Adrenal gland (tissue), 19 donors: ENCODE measurements at places on chromosomes 5 and 9. TPM values are rescaled to one million over a fixed set of nuclear protein-coding genes. Genes with fewer than 3 reads are reported as not detected.

ENC1 gene
- total RNA-seq, result 8.1 TPM

SLC36A3 gene
- total RNA-seq, result not detected

GRCh38 chr5:177552839-177553455 lies 1.4 kb downstream of the FAM193B start:
- peak overlapping the region; percentile 91 for H3K4me3 ChIP-seq
- H3K27ac ChIP-seq, result no peak overlapping the region
- H3K4me1 ChIP-seq, result peaks cover 19% of the 10 kb centered on the region
- no peaks in the 10 kb centered on the region for H3K27me3 ChIP-seq
- H3K36me3 ChIP-seq, result peaks cover 3% of the 10 kb centered on the region
- DNase-seq, result peak; percentile 27

RPS23 gene
- 1,278 TPM for total RNA-seq

C9orf43 gene
- total RNA-seq, result 2.1 TPM

DNA sequence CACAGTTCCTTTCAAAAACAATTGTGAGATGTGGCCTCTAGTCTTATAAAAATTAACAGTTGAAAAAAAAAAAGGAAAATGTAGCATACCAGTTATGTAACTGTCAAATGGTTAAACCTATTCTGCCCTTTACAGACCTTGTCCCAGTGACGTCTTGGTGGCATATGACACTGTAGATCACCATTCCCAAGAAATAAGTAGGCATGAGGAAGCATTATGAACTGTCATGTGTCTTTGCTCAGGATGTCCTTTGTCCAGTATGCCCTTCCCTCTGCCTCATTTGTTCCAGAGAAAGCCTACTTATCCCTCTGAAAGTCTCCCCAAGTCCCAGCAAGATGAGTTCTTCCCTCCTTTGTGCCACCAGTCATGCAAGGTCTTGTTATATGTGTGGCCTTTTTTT lies 63.2 kb downstream of the PAM start:
- no peaks in the 10 kb centered on the region for H3K36me3 ChIP-seq
- H3K4me1 ChIP-seq, result peaks cover 25% of the 10 kb centered on the region
- no peak for DNase-seq
- H3K27ac ChIP-seq, result no peak overlapping the region
- no peak overlapping the region for H3K4me3 ChIP-seq

CORO2A gene
- total RNA-seq, result 1.1 TPM

GRCh38 chr9:77305622-77306400 lies 128.5 kb downstream of the VPS13A start:
- H3K27me3 ChIP-seq, result no peaks in the 10 kb centered on the region
- no peak overlapping the region for H3K4me3 ChIP-seq
- H3K4me1 ChIP-seq, result no peaks in the 10 kb centered on the region
- no peaks in the 10 kb centered on the region for H3K36me3 ChIP-seq
- no peak for DNase-seq

- no peak for DNase-seq
- H3K27ac ChIP-seq, result no peak overlapping the region
- no peaks in the 10 kb centered on the region for H3K4me1 ChIP-seq
- no peaks in the 10 kb centered on the region for H3K27me3 ChIP-seq
- H3K4me3 ChIP-seq, result no peak overlapping the region
Measured at GRCh38 chr9:90722071-90722470, 79.4 kb upstream of the DIRAS2 start.

DNA sequence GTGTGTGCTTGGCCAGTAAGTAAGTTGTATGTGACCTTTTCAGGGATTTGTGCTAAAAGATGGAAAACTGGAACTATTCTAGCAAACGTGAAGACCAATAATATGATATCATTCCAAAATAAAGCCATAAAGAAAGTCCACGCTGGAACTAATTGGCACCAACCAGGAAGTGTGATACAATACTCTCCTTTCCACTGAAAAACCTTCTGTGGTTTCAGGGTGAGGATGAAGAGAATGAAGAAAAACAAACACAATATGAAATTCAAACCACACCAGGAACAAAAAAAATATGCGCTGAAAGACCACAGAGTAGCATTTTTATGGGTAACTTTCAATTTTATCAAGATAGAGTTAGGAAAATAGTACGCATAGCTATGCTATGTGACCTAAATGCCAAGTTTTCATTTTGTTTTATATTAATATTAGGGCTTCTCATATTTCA lies 105.8 kb downstream of the EFNA5 start:
- H3K36me3 ChIP-seq, result no peaks in the 10 kb centered on the region
- DNase-seq, result no peak
- H3K4me1 ChIP-seq, result no peaks in the 10 kb centered on the region
- H3K4me3 ChIP-seq, result no peak overlapping the region

DNA sequence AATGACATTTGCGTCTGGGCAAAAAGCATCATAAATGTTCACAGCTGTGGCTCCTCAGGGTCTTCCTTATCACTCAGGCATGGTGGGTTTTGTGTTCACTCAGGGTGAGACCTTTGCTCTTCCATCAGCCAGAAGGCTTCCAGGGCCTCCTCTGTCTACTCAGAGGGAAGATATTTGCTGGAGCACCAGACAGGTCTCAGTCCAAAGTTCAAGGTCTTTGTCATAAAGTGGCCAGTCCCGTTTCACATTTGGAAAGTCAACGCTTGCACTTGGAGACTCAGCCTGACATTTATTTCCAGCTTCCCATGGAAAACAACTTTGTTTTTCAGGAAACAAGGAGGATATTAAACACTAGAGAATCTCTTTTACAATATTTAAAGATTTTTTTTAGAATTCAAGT lies 12.2 kb upstream of the CARTPT start:
- no peaks in the 10 kb centered on the region for H3K4me1 ChIP-seq
- no peak overlapping the region for H3K27ac ChIP-seq
- no peak for DNase-seq
- H3K27me3 ChIP-seq, result no peaks in the 10 kb centered on the region
- no peaks in the 10 kb centered on the region for H3K36me3 ChIP-seq
- H3K4me3 ChIP-seq, result no peak overlapping the region

RELL2 gene
- total RNA-seq, result 9.6 TPM

DNA sequence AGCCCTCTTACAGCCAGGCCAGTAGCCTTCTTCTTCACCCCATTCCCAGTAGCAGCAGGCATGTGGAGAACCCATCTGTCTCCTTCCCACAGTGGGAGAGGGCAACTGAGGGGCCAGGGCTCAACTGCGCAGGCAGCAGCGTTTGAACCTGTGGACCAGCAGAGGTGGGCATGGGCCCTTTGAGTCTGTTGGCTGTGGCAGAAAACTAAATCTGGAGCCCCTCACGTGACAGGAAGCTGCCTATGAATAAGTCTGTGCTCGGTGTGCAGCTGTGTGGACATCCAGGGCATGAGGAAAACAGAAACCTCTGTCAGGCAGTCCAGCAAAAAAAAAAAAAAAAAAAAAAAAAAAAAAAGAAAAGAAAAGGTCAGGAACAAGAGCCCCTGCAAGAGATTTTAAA lies 189.2 kb upstream of the NR3C1 start:
- H3K4me1 ChIP-seq, result no peaks in the 10 kb centered on the region
- H3K27ac ChIP-seq, result no peak overlapping the region
- no peak overlapping the region for H3K4me3 ChIP-seq
- H3K36me3 ChIP-seq, result no peaks in the 10 kb centered on the region
- no peaks in the 10 kb centered on the region for H3K27me3 ChIP-seq

- H3K27me3 ChIP-seq, result no peaks in the 10 kb centered on the region
- H3K4me1 ChIP-seq, result no peaks in the 10 kb centered on the region
- no peak overlapping the region for H3K27ac ChIP-seq
- no peaks in the 10 kb centered on the region for H3K36me3 ChIP-seq
- peak; percentile 37 for DNase-seq
Measured at GRCh38 chr9:21434202-21435014, 5.8 kb upstream of the IFNA1 start.

SLU7 gene
- total RNA-seq, result 44.6 TPM

GRCh38 chr5:38426986-38427950 lies 129.2 kb downstream of the LIFR start:
- H3K4me1 ChIP-seq, result no peaks in the 10 kb centered on the region
- H3K36me3 ChIP-seq, result no peaks in the 10 kb centered on the region
- H3K27me3 ChIP-seq, result no peaks in the 10 kb centered on the region
- H3K4me3 ChIP-seq, result no peak overlapping the region
- no peak for DNase-seq
- no peak overlapping the region for H3K27ac ChIP-seq

DNA sequence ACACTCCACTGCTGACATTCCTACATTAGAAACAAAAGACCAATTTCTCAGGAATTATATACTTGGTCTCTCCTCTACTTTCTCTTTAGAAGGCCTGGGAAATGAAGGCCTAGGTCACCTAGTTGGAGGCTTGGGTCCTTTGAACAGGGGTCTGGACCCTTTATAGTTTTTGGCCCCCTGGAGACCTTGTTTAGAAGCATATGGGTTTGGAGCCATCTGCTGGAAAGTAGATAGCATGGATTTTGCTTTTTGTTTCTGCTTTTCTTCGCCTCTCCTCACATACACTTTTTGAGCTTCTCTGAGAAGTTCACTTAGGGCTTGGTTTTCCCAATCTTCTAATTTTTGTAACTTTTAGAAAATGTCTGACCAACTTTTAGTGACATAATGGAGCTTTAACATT lies 67.1 kb upstream of the CDK20 start:
- no peak for DNase-seq
- H3K36me3 ChIP-seq, result no peaks in the 10 kb centered on the region
- H3K4me1 ChIP-seq, result no peaks in the 10 kb centered on the region
- no peak overlapping the region for H3K4me3 ChIP-seq
- no peaks in the 10 kb centered on the region for H3K27me3 ChIP-seq

ADAMTS12 gene
- 18.2 TPM for total RNA-seq

GRCh38 chr9:88809355-88810161 lies 181.7 kb upstream of the S1PR3 start:
- H3K27me3 ChIP-seq, result no peaks in the 10 kb centered on the region
- H3K4me3 ChIP-seq, result no peak overlapping the region
- peak; percentile 51 for DNase-seq
- peaks cover 9% of the 10 kb centered on the region for H3K4me1 ChIP-seq
- no peak overlapping the region for H3K27ac ChIP-seq

DNA sequence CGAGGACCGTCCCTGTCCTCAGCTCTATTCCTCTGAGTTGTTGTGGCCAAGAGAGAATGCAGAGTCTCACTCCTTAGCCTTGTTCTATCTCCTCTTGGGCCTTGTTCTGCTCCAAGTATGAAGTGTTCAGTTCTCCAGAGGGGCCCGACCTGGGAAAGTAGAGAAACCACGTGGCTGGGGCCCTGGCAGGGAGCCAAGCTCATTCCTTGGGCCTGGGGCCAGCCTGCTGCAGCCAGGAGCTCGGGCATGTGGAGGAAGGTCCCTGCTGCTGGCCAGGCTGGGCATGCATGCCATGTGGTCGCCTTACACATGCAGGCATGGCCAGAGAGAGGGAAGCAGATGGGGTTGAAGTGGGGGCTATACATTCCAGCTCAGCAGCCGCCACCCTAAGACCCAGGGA lies 60.7 kb downstream of the COL27A1 start:
- peaks cover 5% of the 10 kb centered on the region for H3K36me3 ChIP-seq
- no peak overlapping the region for H3K27ac ChIP-seq
- no peak overlapping the region for H3K4me3 ChIP-seq
- H3K4me1 ChIP-seq, result no peaks in the 10 kb centered on the region

DNA sequence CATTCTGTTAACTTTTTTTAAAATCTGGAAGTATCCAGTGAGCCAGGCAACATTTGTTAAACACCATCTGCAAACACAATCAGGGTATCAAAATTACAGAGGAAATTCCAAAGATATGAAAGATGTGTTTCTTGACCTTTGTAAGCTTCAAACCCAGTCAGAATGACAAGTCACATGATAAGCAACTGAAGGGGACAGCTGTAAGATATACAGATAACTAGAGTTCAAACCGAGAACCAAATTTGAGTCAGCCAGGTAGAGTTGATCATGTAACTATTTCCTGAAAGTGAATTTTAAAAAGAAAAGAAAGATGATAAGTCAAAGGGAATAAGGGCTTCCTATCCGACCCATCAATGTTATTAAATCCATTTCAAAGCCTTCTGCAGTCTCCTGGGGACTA lies 196.2 kb downstream of the DEPDC1B start:
- DNase-seq, result no peak
- no peaks in the 10 kb centered on the region for H3K27me3 ChIP-seq
- H3K4me3 ChIP-seq, result no peak overlapping the region
- H3K4me1 ChIP-seq, result no peaks in the 10 kb centered on the region

DNA sequence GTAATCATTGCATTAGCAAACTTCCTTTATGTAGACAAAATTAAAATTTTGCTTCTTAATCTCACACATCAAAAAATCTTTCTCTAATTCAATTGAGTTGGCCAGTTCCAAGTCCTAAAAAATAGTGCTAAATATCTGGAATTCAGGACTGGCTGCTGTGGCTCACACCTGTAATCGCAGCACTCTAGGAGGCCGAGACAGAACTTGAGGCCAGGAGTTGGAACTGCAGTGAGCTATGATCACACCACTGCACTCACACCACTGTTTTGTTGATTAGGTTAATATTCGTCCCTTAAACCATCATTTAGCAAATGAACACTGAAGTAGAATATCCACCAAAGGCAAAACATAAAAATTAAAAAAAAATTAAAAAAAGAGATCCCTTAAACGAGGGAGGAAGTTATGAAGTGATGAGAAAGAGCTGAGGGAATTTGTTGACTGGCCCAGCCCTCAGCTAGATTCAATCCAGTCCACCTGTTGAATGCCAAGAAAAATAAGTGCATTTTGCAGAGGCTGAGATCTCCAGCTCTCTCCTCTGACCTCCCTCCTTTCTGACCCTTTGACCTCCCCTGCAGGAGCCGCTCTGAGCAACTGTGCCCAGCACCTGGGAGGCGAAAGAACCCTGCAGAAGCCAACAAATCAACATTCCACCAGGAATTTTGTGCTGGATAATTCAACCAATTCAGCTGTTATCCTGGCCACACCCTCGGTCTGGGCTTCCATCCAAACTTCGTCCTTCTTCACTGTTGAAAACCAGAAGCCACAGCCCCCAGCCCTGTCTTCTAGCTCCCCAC lies 96.8 kb downstream of the OR2K2 start:
- no peak overlapping the region for H3K4me3 ChIP-seq
- no peaks in the 10 kb centered on the region for H3K4me1 ChIP-seq
- DNase-seq, result no peak
- no peak overlapping the region for H3K27ac ChIP-seq
- H3K27me3 ChIP-seq, result no peaks in the 10 kb centered on the region

DNA sequence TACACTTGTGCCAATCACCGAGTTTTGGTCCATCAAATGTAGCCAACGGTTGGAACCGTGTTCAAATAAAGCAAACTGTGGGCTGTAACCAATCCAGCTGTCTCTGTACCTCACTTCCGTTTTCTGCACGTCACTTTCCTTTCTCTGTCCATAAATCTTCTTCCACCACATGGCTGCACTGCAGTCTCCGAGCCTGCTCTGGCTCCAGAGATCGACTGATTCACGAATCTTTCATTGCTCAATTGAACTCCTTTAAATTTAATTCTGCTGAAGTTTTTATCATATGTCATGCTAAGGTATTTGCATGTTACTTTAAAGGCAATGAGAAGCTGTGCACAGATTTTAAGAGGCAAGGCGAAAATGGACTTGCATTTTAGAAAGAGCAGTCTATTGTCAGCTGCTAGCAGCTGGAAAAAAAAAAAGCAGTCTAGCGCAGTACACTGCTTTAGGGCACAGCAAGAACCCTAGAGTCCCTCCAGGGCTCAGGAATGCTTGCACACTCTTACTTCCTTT lies 13.2 kb downstream of the TTC39B start:
- H3K27ac ChIP-seq, result no peak overlapping the region
- H3K27me3 ChIP-seq, result no peaks in the 10 kb centered on the region
- DNase-seq, result no peak

- no peaks in the 10 kb centered on the region for H3K4me1 ChIP-seq
- H3K36me3 ChIP-seq, result no peaks in the 10 kb centered on the region
- peak overlapping the region; percentile 33 for H3K27ac ChIP-seq
- H3K27me3 ChIP-seq, result no peaks in the 10 kb centered on the region
- H3K4me3 ChIP-seq, result no peak overlapping the region
Measured at GRCh38 chr5:108681079-108681921, 66.4 kb upstream of the FER start.
